Panc1 (cell line): ENCODE measurements at places on chromosomes 2 and 18. TPM values are rescaled to one million over a fixed set of nuclear protein-coding genes. Genes with fewer than 3 reads are reported as not detected.

Gene MARCO
- 0.26 TPM for total RNA-seq

Gene ALK
- not detected for total RNA-seq

Gene ERFE
- total RNA-seq, result 10.3 TPM

Gene VPS4B
- total RNA-seq, result 44.5 TPM

Gene EIF2B4
- total RNA-seq, result 57.2 TPM

Gene CELF4
- not detected for total RNA-seq

Gene NOL4
- 1.1 TPM for total RNA-seq

Gene XDH
- total RNA-seq, result 0.08 TPM

Gene MAP4K4
- total RNA-seq, result 68.5 TPM

Gene TMEM247
- total RNA-seq, result not detected

Gene IL1R2
- total RNA-seq, result 0.15 TPM

DNA sequence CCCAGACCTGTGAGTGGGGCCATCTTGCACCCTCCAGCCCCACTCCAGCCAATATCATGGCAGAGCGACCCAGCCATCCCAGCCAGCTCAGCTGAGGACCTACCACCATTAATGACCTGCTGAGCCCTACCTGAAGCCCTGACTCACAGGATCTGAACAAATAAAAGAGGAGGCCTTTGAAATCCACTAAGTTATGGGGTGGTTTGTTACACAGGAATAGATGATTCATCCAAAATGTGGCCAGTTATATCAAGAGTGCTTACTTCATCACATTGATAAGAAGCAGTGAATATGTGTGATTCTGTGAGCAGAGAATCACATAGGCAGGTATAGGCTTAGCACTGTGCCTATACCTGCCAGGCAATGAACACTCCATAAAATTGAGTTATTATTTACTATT lies 34.7 kb upstream of the FAM124B start:
- H3K4me1 ChIP-seq, result no peaks in the 10 kb centered on the region
- no peak for DNase-seq
- no peaks in the 10 kb centered on the region for H3K36me3 ChIP-seq
- H3K4me3 ChIP-seq, result no peak overlapping the region
- no peak overlapping the region for H3K27ac ChIP-seq

GRCh38 chr18:43442571-43442970 lies 165.3 kb upstream of the SYT4 start:
- no peak overlapping the region for H3K27ac ChIP-seq
- DNase-seq, result no peak
- H3K36me3 ChIP-seq, result no peaks in the 10 kb centered on the region
- H3K4me3 ChIP-seq, result no peak overlapping the region

DNA sequence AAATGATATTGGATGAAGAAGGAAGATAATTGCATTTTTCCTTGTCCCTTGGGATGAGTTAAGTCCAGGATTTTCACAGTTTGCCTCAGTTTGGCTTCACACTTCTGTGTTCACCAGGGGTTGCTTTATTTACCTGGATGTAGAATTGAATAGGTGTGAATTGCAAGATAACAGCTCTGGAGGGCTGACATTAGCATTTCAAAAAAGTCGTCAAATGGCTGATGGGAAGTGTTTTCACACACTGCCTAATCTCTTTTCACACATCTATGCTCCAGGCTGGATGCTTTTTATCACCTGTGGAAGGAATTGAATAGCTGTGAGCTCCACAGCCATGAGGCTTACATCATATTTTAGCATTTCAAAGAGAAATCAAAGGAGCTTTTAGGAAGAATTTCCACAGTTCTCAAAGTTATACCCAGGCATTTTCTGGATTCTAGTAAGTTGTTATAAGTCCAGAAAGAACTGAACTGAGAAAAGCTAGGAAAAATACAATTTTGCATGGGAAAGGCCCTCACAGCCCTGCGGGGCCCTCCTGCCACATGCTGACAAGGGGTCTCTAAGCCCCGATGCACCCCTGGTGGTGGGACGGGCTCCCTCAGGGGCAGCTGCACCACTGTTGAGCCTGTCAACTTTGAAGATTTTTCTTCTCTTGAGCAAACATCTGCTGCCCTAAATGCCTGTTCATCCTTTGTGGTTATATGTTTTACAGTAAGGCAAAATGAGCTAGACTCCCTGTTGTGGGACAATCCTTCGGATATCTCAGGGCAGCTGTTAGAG lies 43.9 kb downstream of the TEX51 start:
- H3K4me3 ChIP-seq, result no peak overlapping the region
- H3K27me3 ChIP-seq, result no peaks in the 10 kb centered on the region
- H3K27ac ChIP-seq, result no peak overlapping the region
- no peaks in the 10 kb centered on the region for H3K36me3 ChIP-seq

GRCh38 chr2:180646756-180647155 lies 333.6 kb upstream of the UBE2E3 start:
- H3K36me3 ChIP-seq, result no peaks in the 10 kb centered on the region
- DNase-seq, result no peak
- no peak overlapping the region for H3K27ac ChIP-seq

GRCh38 chr2:143623231-143623908 lies 494.2 kb downstream of the ARHGAP15 start:
- DNase-seq, result no peak
- no peaks in the 10 kb centered on the region for H3K27me3 ChIP-seq
- no peaks in the 10 kb centered on the region for H3K36me3 ChIP-seq
- H3K4me1 ChIP-seq, result no peaks in the 10 kb centered on the region

DNA sequence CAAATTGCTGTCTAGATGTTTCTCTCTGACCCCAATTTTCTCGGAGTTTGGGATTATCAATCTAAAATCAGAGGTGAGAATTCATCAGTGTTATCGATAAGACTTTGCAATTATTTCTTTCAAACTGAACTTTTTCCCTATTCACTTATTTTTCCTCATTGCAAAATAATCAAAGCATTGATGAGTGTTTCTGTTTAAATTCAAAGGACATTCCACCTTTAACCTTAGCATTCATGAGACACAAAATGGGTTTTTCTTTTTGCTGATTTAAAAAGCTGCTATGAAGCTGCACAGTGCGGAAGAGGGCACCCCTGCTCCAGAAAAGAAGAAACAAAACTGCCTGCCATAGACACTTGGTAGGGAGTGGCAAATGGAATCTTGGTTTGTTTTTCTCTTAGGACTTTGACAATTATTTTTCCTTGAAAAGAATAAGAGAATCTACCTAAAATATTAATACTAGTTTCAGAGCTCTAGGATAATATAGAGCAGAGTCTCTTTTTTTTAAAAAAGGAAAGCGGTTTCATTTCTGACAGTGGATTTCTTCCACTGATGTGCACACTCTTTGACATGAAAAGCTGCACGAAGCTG lies 203.4 kb downstream of the TGIF1 start:
- peak overlapping the region; percentile 100 for H3K27ac ChIP-seq
- H3K4me1 ChIP-seq, result peaks cover 70% of the 10 kb centered on the region
- H3K4me3 ChIP-seq, result peak overlapping the region; percentile 53
- H3K36me3 ChIP-seq, result no peaks in the 10 kb centered on the region
- no peak for DNase-seq
- no peaks in the 10 kb centered on the region for H3K27me3 ChIP-seq

DNA sequence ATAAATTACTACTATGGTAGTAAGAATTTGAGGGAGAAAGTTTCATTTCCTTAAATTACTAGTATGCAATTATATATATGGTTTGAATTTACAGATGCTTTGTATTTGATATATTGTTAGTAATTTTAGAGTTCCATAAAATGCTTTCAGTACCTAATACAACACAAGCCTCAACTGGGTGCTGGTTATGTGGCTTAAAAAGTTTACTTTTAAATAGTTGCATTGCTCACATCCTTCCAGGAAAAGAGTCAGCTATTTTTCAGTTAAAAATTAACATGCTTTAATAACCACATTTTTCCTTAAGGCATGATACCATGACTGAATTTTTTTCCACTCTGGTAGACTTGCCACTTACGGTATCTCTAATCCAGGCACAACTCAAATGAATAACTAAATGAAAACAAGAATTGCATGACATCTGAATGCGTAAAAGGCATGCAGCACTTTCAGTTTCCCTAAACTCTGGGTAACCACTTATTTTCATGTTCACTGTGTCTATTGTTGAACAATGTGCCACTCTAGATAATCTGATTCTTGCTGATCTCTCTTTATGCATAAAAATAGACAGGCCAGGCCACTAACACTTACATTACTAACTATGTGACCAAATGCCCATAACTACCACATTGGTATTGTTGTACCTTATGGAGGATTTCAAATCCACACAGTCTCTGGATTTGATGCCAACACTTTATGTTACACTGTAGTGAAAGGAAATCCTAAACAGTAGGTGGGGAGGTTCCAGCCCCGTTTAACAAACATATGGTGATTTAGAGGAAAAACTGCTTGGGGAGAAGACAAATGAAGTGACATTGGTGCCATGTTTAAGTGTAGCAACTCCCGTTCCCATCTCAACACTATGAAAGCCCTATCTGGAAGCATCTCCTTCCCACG lies 35.5 kb upstream of the SLC35F5 start:
- 0 out of 2 replicates have a peak, but pooled peaks cover 6% of the 10 kb centered on the region for H3K4me1 ChIP-seq
- H3K27ac ChIP-seq, result no peak overlapping the region
- H3K36me3 ChIP-seq, result no peaks in the 10 kb centered on the region
- no peak overlapping the region for H3K4me3 ChIP-seq

- no peak for DNase-seq
- H3K36me3 ChIP-seq, result no peaks in the 10 kb centered on the region
- H3K27me3 ChIP-seq, result peaks cover 7% of the 10 kb centered on the region; the same call in 1 of the 2 replicates
- no peaks in the 10 kb centered on the region for H3K4me1 ChIP-seq
- no peak overlapping the region for H3K27ac ChIP-seq
- no peak overlapping the region for H3K4me3 ChIP-seq
These were observed 122.3 kb upstream of the SIX2 start for GRCh38 chr2:45131587-45131986.

GRCh38 chr2:202032846-202033316 lies 774 bp upstream of the FZD7 start:
- H3K27ac ChIP-seq, result peak overlapping the region; percentile 87
- H3K4me1 ChIP-seq, result peaks cover 13% of the 10 kb centered on the region; the same call in 1 of the 2 replicates
- no peak for DNase-seq
- peak overlapping the region; percentile 67 for H3K4me3 ChIP-seq
- no peaks in the 10 kb centered on the region; the same call in 1 of the 2 replicates for H3K36me3 ChIP-seq
- H3K27me3 ChIP-seq, result no peaks in the 10 kb centered on the region

GRCh38 chr2:157895531-157895930 lies 19.4 kb upstream of the ACVR1 start:
- no peaks in the 10 kb centered on the region for H3K27me3 ChIP-seq
- no peaks in the 10 kb centered on the region for H3K36me3 ChIP-seq
- no peak overlapping the region for H3K4me3 ChIP-seq
- no peaks in the 10 kb centered on the region for H3K4me1 ChIP-seq
- H3K27ac ChIP-seq, result no peak overlapping the region

GRCh38 chr2:149612122-149612521 lies 24.5 kb upstream of the MMADHC start:
- H3K36me3 ChIP-seq, result no peaks in the 10 kb centered on the region
- H3K4me3 ChIP-seq, result no peak overlapping the region
- H3K27ac ChIP-seq, result peak overlapping the region; percentile 44; the same call in 1 of the 2 replicates
- H3K4me1 ChIP-seq, result peaks cover 5% of the 10 kb centered on the region; the same call in 1 of the 2 replicates

- no peaks in the 10 kb centered on the region for H3K36me3 ChIP-seq
- DNase-seq, result no peak
- no peak overlapping the region for H3K4me3 ChIP-seq
- no peak overlapping the region for H3K27ac ChIP-seq
- no peaks in the 10 kb centered on the region for H3K4me1 ChIP-seq
These were observed 90.5 kb downstream of the MYO5B start for GRCh38 chr18:50104421-50104820.

DNA sequence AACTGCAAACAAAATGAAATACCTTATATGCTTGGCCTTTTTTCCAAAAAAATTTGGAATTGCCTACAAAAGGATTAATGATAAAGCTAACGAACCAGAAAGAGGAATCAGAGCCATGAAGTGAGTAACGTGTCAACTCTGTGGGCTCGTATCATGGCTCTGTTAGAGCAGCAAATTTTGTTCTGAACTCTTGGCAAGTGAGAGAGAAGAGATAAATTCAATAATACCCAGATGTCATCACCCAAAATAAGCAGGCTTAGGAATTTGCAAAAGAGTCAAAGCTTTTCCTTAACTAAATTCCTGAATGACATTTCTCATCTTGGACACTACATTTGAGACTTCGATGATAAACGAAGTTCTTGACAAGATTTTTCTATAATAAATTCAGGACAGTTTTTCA lies 4.4 kb downstream of the TXNDC2 start:
- no peak overlapping the region for H3K4me3 ChIP-seq
- H3K36me3 ChIP-seq, result no peaks in the 10 kb centered on the region
- no peak for DNase-seq
- no peaks in the 10 kb centered on the region for H3K27me3 ChIP-seq
- no peaks in the 10 kb centered on the region for H3K4me1 ChIP-seq
- no peak overlapping the region for H3K27ac ChIP-seq

GRCh38 chr2:233418761-233419546 lies 64.7 kb downstream of the DGKD start:
- peak overlapping the region; percentile 24 for H3K4me3 ChIP-seq
- peak overlapping the region; percentile 80 for H3K27ac ChIP-seq
- no peaks in the 10 kb centered on the region for H3K36me3 ChIP-seq
- no peak for DNase-seq

DNA sequence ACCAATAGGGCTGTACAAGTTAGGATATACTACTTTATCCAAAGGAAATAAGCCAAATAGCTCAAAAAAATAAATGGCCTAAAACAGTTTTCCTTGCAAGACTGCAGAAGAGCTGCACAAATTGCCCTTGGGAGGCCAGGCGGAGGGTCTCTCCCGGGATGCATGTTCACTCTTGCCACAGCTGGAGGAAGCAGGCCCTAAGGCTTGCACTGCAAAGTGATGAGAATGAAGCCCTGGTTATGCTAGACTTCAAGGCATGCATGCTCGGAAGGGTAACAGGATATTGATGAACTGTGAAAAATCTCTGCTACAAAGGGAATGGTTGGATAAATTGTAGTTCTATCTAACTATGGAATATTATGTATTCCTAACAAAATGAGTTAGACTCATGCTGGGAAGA lies 27.5 kb upstream of the LDLRAD4 start:
- no peak overlapping the region for H3K4me3 ChIP-seq
- H3K27ac ChIP-seq, result no peak overlapping the region
- no peaks in the 10 kb centered on the region for H3K4me1 ChIP-seq
- no peaks in the 10 kb centered on the region for H3K36me3 ChIP-seq
- no peak for DNase-seq
- peaks cover 6% of the 10 kb centered on the region; the same call in 1 of the 2 replicates for H3K27me3 ChIP-seq

DNA sequence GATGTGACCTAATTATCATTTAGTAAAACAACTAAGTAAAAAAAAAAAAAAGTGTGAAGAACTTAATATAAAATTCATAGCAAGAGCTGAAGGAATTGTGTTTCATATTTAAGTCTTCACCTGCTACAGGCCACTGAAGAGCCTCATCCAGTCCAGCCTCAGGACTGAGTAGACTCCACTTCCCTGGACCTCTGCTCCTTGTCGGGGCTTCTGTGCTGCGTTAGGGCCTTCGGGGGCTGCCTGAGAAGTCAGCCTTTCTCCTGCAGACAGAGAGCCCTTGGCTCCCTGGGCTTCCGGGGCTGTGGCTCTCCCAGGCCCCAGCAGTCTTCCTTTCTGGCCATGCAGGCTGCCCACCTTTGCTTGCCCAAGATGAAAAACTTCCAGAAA lies 95.5 kb downstream of the MTCL1 start:
- no peak overlapping the region for H3K4me3 ChIP-seq
- peaks cover 43% of the 10 kb centered on the region for H3K4me1 ChIP-seq
- H3K36me3 ChIP-seq, result peaks cover 4% of the 10 kb centered on the region
- no peaks in the 10 kb centered on the region for H3K27me3 ChIP-seq
